NCI-H2029 (cell line): ENCODE measurements at places on chromosomes 11 and 22.

GRCh38 chr11:82682003-82682751, 51.5 kb downstream of the FAM181B start:
- peak; percentile 34 for DNase-seq

- DNase-seq, result peak; percentile 71
These were observed at the start of gene FAM89B for GRCh38 chr11:65572356-65573051. TSS of gene FAM89B (plus strand) at chr11:65572538. CDS start at chr11:65572670, 132 bp downstream.

- DNase-seq, result no peak
These were observed 11.1 kb downstream of the PPP6R3 start for GRCh38 chr11:68471360-68472340.

- DNase-seq, result no peak
These were observed 9.7 kb downstream of the MCAM start for GRCh38 chr11:119307219-119307618.

- DNase-seq, result no peak
These were observed 467.8 kb downstream of the TBC1D22A start for GRCh38 chr22:47230251-47230650.

- DNase-seq, result no peak
These were observed 270.9 kb downstream of the FAM181B start for GRCh38 chr11:82462608-82463242.

DNA sequence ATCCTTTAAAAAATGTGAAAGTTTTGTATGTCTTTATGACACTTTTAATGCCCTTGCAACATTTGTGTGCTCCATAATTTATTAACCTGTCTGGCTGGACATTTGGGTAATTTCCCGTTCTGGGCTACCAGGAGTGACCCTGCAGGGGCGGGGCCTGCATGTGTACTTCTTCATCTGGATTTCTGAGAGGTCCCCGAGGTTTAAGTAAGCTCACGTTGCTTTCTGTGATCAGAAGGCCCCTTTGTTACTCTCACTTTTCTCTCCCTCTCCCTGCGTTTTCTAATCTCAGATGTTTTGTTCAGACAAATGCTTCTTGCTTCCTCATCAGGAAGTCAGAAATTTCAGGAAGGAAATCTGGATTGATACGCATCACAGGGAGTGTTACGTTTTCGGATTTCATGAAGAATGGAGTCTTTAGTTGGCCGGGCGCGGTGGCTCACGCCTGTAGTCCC, 78.9 kb upstream of the CRYBB3 start:
- DNase-seq, result no peak

DNA sequence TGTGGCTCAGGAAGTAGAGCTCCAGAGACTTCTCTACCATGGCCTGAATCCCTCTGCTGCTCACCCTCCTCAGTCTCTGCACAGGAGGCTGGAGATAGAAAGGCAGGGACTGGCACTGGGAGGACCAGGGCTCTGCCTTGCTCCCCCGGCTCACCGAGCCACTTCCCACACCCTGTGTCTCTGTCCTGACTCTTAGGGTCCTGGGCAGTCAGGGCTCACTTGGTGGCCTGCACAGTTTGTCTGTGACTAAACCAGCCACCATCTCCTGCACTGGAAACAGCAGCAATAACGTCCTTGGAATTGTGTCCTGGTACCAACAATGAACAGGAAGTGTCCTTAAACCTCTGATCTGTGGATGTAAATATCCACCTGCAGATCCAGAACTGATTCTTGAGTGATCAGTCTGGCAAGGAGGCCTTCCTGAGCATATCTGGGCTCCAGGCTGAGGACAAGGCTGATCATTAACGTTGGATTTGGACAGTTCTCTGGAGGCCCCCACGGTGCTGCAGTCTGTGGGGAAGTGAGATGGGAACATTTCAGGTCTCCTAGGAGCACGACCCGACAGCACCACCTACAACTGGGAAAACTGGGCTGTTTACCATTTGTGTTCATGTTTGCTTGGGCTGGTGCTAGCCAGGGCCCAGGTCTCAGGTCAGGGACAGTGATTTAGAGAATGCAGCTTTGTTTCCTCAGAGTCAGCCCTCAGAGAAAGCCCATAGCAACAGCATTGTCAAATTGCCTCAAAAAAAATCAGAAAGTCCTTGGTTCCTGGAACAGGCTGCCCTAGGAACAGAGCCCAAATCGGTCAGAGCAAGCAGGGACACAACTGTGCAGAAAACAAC, 82.5 kb downstream of the ZNF280B start:
- DNase-seq, result no peak

DNA sequence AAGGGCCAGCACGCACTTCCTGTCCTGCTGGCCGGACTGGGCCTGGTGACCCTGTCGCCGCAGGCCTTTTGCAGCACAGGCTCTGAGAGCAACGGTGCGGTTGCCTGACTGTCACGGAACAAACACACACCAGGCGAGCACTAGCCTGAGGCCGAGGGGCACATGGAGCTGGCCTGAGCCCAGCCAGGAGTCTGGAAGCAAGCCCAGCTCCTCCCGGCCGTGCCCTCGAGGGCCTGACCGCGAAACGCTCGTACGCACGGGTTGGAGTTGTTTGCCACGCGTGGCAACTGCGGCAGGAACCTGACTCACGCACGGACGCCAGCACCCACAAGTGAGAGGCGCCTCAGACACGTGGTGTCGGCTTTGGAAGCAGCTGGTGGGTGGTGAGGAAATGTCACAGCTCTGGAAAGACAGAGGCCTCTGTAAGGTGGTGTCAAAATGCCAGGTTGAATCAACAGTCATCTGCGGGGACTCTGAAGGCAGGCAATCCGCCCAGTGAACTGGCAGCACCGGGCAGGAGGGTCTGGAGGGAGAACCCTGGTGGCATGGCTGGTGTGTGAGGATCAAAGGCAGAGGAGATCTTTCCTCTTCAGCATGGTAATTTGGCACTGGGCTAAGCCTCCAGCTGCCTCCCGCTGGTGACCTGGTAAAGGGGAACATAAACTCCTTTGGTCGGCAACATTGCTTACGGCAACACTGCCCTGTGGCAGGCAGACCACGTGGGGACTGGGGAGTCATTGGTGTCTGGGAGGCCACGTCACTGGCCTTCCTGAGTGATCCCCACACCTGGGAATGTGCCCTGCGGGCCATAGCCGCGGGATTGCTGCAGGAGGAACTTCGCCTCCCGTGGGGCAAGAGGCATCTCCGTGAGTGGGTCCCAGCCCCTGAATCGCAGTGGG, 15.3 kb upstream of the IL17REL start:
- DNase-seq, result peak; percentile 78

DNA sequence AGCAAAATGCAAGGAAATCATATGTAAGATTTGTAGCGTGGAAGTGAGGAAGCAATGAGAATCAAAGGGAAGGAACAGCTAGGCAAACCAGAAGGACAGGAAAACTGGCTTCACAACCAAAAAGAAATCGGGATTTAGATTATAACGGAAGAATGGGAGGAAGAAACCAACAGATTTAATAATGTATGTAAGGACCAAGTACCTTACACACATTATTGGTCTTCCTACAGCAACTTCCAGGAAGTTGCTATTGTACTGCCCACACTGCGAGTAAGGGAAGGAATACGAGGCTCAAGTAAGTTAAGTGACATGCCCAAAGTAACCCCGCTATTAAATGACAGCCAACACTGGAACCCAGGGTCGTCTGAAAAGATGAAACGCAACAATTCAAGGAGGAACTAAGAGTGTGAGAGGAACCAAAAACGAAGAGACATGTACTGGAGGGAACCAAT, 473 bp downstream of the TXN2 start:
- no peak for DNase-seq

DNA sequence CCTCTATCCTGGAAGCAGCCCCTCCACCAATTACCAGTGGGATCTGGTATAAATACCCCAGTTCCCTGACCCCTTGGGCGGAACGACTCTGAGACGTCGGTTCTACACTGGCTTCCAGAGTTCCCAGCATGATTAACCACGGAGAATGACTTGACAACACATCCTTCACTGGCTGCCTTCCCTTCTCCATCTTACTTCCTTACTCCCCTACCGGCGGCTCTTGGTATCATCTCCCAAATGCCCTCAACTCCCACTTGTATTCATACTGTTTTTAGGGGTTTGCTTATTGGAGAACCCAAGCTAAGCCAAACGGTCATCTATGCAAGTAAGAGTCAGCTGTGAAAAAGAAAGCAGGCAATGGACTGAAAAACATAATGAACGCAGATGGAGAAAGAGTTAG, 56.1 kb downstream of the APOL3 start:
- DNase-seq, result no peak

GRCh38 chr11:12439615-12440014, 62.2 kb downstream of the PARVA start:
- peak; percentile 86 for DNase-seq

DNA sequence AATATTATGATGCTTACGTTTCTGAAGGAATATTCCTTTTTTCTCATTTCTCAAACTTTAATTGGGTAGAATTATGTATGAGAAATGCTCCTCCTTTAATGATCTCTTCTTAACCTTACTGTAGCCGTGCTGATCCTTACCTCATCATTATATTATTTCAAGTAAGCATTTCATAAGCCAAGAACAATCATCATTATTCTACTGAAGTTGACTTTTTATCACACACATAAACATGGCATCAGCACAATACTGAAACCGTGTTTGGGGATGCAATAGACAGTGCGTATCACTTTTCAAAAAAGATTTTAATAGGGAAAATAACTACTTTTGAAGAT, 162.8 kb downstream of the ARHGAP42 start:
- no peak for DNase-seq

DNA sequence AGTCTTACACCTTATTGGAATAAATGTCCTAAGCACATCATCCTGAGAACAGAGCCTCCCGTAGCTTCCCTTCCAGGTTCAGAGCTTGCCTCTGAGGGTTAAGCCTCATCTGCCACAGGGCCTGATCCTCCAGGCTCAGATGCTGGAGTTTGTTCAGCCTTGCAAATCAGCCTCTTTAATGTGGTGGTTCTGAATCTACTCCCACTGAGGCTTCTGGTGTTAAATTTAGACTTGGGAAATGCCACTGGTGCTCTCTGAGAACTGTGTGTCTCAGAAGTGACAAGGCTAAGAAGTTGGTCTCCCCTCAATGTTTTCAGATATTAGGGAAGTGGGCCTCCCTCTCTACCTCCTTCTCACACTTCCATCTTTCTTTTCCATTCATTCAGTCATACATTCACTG, 68.7 kb downstream of the CCDC81 start:
- no peak for DNase-seq

DNA sequence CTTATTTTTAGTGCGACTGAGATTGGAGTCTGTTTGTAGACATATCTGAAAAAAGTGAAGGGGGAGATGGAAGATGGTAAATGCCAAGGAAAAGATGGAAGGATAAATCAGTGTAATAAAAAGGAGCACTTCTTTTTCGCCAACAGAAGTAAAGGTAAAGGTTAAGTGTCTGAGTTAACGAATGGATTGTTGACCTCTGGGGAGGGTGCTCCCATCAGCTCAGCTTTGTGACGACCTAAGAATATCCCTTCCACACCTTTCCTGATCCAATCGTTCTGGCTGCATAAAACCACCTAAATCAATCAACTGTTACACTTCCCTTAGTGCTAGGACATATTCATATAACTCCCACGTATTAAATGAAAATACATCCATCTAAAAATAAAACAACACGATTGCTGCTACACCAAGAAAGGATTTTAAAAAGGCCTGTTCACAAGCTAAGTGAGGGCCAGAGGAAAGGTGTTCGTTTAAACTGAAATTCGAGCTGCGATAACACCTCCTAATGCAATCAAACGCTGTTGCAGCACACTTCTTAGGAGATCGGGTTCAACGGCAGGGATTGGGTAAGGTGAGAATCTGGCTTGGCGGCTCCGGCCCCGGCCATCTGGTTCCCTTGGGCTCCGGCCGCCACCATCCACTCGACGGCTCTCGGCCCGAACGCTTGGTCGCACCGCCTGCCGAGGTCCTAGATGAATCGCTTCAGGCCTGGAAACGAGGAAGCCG, 658 bp downstream of the C11orf71 start:
- DNase-seq, result peak; percentile 72

DNA sequence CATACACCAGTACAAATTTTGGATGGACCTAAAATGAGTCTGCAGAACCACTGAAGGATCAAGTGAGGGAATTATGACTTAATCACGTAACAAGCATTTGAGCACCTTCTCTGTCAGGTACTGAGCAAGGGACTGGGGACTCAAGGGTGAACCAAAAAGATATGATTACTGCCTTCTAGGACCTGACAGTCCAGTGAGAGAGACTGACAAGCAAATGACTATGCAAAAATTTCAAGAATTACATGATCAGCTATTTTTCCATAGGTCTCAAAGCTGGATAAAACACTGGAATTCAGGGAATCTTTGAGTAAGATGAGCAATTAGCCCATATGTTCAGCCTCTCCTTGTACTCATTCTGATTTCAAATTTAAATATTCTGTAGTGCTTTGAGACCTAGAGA, 5.2 kb upstream of the STT3A start:
- no peak for DNase-seq

DNA sequence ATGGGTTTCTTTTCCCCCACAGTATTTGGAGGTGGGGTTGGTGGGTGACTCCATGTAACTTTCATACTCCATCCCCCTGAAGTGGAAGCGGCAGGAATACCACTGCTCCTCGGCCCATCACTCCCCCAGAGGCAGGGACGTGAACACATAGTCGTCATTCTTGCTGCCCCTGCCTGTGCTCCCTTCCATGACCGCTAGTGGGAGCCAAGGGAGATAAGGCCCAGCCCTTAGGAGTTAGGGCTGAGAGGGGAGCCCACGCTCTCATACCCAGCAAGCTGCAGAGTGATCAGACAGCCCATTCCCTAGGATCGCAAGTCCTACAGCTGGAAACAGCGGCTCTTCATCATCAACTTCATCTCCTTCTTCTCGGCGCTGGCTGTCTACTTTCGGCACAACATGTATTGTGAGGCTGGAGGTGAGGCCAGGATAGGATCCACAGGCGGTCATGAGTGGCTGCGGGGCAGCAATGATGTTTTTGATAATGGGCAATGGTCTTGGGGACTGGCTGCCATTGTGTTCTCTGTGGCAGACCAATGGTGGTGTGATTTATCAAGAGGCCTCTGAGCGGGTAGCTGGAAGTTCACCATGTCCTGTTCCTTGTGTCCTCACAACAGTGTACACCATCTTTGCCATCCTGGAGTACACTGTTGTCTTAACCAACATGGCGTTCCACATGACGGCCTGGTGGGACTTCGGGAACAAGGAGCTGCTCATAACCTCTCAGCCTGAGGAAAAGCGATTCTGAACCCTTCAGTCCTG, 15.9 kb downstream of the RHOG start:
- DNase-seq, result peak; percentile 18

GRCh38 chr11:76156971-76157427, 49.3 kb downstream of the WNT11 start:
- DNase-seq, result no peak

DNA sequence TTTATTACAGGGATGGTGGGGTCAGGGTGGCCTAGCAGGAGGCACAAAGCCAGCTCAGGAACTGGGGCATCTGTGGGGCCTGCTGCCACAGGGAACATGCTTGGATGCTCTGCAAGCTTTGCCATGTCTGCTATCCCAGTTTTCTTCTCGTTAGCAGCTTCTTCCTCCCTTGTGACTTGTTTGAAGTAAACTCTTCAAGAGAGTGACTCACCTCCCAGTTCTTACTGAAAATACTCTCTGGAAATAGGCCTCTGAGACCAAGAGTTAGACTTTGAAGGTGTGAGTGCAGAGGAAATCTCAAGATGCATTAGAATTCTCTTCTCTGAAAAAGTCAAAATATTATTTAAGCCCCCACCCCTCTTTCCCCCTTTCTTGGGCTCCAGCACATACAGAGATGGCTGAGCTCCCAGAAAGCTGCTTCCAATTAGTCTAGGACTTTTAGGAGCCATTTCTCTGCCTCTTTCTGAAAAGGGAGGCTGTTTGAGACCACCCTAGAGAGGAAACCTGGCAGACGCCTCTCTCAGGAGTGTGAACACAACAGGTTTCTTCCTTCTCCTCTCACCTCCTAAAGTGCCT, 15.1 kb downstream of the CWC15 start:
- DNase-seq, result no peak
